ENCODE measurements at places on chromosomes 4 and X.

GRCh38 chrX:39674490-39675161, 423.1 kb downstream of the BCOR start:
- DNase-seq: no peak

GRCh38 chr4:95614684-95615205, 66.0 kb upstream of the UNC5C start:
- no peak for DNase-seq

DNA sequence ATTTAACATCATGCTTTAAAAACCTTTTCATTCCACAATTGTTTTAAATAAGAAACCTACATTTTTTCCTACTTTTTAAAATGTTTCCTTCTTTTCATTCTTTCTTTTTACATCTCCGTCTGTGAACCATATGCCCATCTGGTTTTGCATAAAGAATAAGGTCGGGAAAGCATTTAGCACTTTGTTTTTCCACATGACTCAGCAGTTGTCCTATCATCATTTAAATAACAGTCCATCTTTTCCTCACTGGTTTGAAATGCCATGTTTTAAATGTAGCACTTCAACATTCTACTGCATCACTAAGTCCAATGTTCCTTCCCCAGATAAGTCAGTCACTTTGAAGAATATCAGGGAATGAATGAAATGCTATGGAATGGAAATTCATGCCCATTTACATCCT, 128.4 kb downstream of the SH3RF1 start:
- no peak for DNase-seq

GRCh38 chr4:8829584-8829983, 42.1 kb downstream of the HMX1 start:
- no peak for DNase-seq

Data from fibroblast of pulmonary artery (primary cell).